Cortex of kidney (tissue), 1 donor: ENCODE measurements at places on chromosomes 5 and 9.

DNA sequence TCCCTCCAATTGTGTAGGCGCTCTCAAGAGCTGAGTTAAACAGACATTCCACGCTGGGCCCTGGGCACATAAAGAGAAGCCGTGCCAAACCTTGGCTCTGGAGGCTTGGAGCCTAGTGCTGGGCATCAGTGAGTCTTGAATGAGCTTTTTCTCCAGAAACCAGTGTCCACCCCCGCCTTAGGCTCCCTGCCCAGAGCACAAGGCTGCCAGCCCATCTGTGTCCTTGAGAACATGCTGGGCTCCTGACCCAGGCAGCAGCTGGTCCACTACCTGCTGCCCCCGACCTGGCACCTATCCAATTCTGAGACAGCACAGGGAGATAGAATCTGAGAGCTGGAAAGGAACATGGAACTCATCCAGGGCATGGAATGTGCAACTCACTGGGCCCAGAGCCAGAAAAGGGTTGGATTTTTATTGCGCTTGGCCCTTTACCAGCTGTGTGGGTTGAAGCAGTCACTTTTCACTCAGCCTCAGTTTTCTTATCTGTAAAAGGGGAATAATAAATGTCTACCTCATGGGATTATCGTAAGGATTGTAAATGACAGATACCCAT lies 92.4 kb upstream of the CPLX2 start:
- DNase-seq, result no peak

DNA sequence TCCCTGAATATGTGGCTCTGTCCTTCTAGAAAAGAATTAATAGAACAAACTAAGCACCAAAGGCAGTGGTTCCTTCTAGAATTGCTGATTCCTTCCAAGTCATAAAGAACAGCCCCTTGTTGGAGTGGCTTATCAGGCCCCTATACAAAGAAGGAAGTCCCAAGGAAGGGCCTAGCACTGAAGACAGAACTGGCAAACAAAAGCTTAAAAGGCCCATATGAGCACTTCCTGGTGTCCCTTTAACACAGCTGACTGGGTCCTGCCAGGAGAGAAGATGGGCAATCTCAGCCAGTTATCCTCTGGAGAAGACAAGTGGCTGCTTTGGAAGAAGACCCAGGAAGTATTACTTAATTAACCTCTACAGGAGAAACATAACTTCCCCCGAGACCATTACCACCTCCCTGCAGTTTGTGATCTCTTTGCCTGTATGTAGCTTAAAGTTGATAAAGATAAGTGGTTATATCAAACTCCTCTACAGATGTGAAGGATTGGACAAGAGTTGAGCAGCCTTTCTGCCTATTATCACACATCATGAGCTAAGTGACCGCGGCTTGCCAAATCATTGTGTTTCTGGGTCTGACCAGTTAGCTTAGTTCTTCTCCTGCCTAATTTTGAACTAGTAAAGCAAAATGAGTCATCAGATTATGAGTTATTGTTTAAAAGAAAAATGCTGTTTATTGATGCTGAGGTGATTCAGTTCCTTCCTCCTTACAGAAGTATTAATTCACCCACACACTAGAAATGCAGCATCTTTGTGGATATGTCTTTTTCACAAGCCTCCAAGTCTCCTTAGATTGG lies 13.3 kb upstream of the STING1 start:
- DNase-seq, result no peak

DNA sequence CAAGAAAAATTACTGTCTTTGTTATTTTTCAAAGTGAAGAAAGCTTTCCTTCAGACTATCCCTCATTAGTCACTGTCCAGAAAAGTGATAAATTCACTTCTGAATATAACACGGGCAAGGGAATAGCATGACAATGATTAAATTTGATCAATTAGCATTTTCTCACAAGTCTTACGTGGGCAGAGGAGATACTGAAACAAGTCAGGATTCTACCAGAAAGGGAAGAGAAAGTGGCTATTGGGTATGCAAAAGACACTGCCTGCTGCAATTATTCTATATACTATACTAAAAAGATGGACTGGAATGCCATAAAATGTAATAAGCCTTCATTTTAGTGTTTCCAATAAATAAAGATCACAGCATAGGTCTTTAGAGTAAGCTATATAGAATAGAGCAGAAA lies 7.4 kb downstream of the COX7C start:
- no peak for DNase-seq

- DNase-seq, result no peak
Observed at GRCh38 chr9:119451426-119451825, 82.2 kb upstream of the BRINP1 start.

- no peak for DNase-seq
Observed at GRCh38 chr9:127506814-127507750, 55.8 kb downstream of the LRSAM1 start.

GRCh38 chr5:142324136-142324870 lies 518 bp downstream of the SPRY4 start:
- no peak for DNase-seq

GRCh38 chr5:69367697-69368279 lies 1.5 kb downstream of the AK6 start:
- DNase-seq, result no peak

GRCh38 chr9:81268048-81268447 lies 421.3 kb downstream of the TLE1 start:
- DNase-seq, result no peak

DNA sequence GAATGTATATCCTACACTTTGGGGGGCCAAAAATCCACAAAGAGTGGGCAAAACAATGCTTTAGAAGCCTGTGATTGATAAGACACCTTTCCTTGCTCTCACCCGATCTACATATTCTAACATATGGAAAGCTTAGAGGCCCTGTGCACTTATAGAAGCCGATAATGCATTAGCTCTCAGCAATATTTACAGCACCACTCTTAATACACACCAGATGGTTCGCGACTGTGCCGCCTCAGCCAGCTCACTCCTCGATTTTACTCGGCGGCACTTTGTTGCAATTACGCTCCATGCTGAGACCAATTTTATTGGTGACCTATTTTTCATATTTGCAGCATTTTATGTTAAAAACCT lies 18.8 kb downstream of the NR2F1 start:
- no peak for DNase-seq

GRCh38 chr9:110846215-110846614 lies 177.6 kb downstream of the MUSK start:
- no peak for DNase-seq

- no peak for DNase-seq
Observed at GRCh38 chr5:140005145-140005591, 37.9 kb downstream of the NRG2 start.

DNA sequence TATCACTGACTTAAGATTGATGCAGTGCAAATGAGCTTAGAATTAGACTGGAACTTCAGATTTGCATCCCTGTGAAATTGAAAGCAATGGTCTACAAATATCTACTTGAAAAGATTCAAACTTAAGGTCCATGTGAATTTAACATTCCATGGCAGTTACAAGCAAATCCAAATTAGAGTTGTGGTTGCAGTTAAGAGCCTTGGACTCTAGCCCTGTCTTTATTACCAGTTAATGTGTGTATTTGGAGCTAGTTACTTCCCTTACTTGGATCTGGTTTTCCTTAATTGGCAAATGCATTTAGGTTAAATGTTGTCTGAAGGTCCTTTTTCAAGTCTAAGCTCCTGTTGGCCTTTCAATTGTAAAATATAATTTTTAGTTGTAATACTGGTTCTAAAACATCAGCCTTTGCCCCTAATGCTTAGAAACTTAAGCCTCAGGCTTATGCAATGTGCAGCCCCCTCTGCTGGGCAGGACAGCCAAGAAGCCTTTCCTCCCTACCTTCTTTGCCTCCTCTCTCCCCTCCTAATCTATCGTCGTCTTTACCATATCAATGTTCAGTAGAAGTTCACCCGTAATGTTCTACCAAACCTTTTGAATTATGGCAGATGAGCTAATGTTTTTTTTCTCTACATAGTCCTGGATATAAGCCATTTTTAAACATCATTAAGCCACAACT lies 59.5 kb downstream of the ERMP1 start:
- no peak for DNase-seq

DNA sequence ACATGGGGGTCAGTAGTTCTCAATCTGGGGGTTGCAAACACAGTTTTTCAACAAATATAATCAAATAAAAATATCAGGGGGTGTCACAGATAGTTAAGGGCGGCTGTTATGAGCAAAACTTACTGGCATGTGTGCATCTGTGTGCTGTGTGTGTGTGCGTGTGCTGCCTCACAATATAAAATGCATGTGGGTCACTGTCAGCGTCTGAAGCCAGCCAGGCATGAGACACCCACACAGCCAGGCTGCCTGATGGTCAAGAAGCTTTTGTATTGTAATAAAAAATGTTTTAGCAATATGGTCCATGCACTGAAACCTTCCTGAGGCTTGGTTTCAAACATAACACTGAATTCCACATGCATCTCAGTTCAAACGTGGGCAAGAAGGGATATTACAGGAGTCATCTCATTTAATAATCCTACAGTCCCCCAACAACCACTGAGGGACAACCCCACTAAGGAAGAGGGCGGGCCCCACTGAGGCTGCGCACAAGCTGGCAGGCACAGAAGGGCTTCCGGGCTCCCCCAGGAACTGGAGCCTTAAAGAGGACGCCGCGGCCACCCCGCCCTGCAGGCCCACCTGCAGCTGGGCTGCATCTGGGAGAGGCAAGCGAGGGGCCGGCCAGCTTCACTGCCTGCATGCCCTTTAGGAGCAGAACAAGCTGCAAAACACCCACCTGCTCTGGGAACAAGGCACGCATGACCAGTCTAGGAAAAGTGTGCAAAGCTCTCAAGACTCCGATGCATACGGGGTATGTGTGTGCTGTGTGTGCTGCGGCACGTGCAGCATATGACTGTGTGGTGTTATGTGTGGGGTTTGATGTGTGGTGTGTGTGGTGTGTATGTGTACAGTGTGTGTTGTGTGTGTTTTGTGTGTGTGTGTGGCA lies 14.1 kb downstream of the SEMA4D start:
- DNase-seq, result no peak

DNA sequence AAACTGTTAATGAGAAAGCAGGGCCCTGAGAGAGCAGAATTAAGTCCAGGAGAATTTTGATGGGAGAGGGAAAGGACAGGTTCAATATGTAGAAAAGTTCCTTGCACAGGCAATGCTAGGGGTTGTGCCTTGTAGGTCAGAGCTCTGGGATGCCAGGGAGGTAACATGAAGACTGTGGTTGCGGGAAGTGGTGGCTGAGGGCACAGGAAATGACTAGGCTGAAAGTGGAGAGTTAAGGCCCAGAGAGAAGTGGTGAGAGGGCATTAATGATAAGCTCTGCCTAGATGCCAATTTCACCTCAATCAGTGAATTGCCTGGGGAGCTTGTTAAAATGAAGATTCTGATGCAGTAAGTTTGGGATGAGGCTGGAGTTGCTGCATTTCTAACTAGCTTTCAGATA lies 31.5 kb upstream of the PPP3R2 start:
- no peak for DNase-seq

- no peak for DNase-seq
Observed at GRCh38 chr5:11050596-11051304, 289.7 kb upstream of the DAP start.

DNA sequence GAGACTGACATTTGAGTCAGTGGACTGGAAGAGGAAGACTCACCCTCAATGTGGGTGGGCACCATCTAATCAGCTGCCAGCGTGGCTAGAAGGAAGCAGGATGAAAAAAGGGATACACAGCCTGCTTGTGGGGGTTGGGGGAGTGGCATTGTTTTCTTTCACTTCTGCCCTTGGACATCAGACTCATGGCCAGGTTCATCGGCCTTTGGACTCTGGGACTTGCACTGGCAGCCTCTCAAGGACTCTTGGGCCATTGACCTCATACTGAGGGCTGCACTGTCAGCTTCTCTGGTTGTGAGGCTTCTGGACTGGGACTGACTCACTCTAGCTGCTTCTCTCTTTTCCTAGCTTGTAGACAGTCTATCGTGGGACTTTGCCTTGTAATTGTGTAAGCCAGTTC lies 374.9 kb downstream of the TLE1 start:
- DNase-seq, result no peak

DNA sequence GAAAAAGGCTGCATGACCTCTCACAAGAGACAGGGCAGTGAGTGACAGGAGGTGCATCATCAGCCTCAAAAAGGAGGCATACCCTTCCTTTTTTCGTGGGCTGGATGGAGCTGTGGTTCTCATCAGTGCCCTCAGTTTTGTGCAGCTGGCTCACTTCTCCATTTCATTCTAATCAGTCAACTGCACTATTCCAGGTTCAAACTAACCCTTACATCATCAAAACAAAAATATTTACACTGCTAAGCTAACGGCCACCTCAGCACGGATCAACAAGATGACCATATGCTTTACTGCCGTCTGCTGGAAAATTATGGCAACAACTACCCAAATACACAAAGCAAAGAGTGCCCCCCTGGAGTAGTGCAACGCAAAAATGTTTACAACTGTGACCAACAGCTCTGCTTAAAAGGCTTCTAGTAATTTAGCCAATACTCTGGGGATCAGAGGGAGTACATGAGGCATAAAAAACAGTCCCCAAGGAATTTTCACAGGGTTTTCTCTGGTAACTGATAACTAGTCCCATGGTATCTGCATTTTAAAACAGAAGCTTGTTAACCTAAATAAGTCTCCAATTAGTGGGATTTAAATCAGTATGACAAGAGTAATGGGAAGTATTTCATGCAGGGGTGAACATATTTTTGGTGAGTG lies 10.8 kb downstream of the KCNV2 start:
- DNase-seq, result no peak

DNA sequence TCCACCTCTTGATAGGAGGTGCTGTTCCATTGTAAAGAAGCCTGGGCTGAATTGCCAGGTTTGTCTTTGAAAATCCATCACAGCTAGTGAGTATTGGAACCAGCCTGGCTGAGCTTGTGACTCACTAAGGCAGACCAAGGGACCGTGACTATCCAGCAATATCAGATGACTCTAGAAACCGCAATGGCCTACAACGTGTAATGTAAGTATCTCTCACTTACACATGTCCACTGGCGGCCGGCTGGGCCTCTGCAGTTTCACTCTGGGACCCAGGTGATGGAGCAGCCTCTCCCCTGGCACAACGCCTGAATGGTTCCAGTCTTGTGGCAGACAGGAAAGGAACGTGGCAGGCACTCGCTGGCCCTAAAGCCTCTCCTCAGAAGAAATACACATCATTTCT lies 3.1 kb upstream of the HRH2 start:
- DNase-seq, result no peak

- no peak for DNase-seq
Observed at GRCh38 chr5:81020478-81021167, 60.5 kb downstream of the RASGRF2 start.

GRCh38 chr5:149471406-149472183 lies 79.6 kb downstream of the CSNK1A1 start:
- DNase-seq, result no peak

DNA sequence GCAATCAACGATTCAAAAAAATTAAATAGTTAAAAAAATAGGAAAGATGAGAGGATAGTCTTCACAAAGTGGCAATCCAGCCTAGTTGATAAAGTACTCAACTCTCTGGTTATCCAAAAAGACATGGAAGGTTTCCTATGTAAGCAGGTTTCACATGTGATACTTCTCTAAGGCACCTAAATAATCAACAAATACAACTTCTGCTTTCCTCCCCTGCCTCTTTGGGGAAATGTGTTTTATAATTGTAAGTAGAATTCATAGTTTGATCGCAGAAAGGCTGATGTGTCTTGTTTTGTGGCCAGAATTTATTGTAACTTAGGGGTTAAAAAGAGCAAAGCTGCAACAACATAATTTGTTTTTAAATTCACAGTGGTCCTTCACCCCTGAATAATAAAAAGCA lies 855.5 kb upstream of the DMAC1 start:
- no peak for DNase-seq
